ENCODE measurements at places on chromosomes 1 and 21.

DNA sequence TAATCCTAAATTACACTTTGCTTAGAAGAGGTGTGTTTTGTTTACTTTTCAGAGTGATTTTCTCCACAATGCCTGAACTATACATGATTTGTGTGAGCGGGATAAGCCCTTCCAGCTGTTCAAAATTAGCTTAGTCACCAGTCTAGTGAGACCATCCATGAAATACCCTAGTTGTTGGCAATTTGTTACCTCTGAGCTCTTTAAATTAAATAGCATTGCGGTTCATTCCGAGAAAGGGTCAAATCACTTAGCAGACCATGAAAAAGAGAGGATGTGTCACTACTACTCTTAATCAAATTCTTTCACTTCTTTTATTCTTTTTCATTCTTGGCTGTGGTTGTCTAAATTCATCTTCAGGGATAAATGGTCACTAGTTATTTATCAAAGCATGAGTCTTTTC, 11.9 kb upstream of the VAV3 start:
- DNase-seq, result no peak

DNA sequence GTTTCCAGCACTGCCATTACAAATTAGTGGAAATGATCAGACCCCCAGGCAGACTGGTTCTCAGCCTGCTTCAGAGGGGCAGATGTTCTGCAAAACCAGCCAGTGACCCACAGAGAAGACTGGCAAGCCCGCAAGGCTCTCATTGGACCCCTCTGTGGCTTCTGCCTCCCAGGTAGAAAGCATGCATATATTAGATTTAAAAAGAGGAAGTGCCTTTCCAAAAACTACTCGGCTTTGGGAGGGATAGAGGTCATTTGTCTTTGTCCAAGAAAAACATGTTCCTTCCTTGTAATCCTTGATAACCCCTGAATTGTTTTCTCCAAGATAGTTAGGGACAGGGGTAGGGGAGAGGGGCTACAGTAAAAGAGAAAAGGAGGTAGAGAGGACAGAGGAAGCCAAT, 11.8 kb downstream of the HIVEP3 start:
- no peak for DNase-seq

DNA sequence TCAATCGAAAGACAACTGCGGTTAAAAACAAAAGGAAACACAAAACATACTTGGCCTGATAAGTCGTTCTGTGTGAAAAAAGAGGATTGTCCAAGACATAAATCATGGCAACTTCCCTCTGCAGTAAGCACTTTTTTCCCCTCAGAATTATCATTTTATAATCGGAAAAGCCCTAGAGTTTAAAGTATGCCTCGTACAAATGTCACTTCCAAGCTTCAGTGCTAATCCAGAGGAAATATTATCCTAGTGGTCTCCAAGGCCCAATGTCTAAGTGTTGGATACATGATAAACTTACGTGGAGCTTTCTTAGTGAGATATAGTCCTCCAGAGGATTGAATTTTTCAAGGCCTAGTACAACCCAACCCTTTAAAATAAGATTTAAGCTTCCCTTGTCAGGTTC, 11.2 kb upstream of the NTMT2 start:
- DNase-seq, result no peak

GRCh38 chr1:1940123-1940425, 21.0 kb upstream of the TMEM52 start:
- no peak for DNase-seq

GRCh38 chr1:240210026-240210425, 118.3 kb downstream of the FMN2 start:
- no peak for DNase-seq

- no peak for DNase-seq
Measured at GRCh38 chr1:36161641-36162531, 5.9 kb downstream of the MAP7D1 start.

DNA sequence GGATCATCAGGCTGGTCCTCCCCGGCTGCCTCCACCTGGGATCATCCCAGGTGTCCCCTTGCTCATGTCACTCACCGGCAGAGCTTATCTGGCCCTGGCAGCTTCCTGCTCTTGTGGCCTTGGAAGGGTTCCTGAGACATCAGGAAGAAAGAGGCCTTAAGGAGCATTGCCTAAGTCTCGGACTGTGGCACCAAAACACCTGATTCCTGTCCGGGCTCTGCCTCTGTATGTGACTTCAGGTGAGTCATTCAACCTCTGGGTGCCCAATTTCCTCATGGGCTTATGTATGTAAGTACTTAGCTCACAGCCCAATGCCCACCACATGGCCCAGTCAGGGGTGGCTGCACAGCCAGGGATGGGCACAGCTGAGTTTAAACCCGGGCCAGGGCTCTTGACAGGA, 255.9 kb upstream of the VAMP3 start:
- DNase-seq, result no peak

GRCh38 chr1:110155878-110156522, 5.7 kb downstream of the SLC6A17 start:
- no peak for DNase-seq

GRCh38 chr1:101745551-101746270, 251.0 kb downstream of the OLFM3 start:
- no peak for DNase-seq

GRCh38 chr1:159247266-159247665, 42.6 kb downstream of the ACKR1 start:
- DNase-seq, result no peak

GRCh38 chr1:39128959-39129358, 75.5 kb upstream of the MACF1 start:
- no peak for DNase-seq

- no peak for DNase-seq
Measured at GRCh38 chr1:211647711-211648121, 27.7 kb downstream of the NEK2 start.

DNA sequence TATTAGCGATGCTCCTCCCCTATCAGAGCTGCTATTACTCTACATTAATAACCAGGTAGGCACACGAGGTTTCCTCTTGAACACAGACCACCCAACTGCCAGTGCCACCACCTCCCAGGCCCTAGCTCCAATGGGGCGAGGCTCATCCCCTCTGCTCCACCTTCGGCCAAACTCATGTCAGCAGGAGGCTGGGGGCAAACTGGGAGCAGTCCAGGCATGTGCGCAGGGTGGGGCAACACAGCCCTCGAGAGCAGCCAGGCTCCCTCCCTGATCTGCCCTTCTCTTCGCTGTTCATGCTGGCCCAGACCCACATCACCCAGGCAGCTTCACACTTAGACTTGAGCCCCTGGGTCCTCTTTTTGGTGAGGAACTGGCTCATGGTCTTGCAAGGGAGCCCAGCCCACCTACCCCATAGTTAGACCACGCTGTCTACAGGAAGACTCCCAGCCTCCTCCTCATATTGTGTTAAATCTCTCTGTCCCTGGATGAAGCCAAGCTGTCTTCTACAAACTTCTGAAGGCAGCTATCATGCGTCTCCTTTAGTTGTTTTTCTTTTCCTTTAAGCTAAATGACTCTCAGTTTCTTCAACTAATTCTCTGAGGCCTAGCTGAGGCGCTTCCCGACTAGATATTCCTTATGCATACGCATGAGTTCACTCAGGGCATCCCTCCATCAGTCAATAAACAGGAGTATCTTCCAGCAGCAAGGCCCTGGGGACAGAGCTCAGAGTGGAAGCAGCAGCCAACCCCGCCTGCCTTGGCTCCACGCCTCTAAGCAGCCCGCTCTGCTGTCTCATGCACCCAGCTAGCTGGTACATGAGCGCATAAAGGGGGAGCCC, 12.0 kb downstream of the TMEM9 start:
- DNase-seq, result no peak

- no peak for DNase-seq
Measured at GRCh38 chr1:160104486-160104885, 6.1 kb upstream of the IGSF8 start.

GRCh38 chr1:44423591-44424537, 18.8 kb downstream of the RNF220 start:
- peak; percentile 78 for DNase-seq

GRCh38 chr1:28751315-28752060, 14.7 kb downstream of the YTHDF2 start:
- no peak for DNase-seq

GRCh38 chr1:156747742-156748669, 3.5 kb downstream of the HDGF start:
- no peak for DNase-seq

GRCh38 chr1:50522691-50523342, 99.6 kb upstream of the DMRTA2 start:
- no peak for DNase-seq

DNA sequence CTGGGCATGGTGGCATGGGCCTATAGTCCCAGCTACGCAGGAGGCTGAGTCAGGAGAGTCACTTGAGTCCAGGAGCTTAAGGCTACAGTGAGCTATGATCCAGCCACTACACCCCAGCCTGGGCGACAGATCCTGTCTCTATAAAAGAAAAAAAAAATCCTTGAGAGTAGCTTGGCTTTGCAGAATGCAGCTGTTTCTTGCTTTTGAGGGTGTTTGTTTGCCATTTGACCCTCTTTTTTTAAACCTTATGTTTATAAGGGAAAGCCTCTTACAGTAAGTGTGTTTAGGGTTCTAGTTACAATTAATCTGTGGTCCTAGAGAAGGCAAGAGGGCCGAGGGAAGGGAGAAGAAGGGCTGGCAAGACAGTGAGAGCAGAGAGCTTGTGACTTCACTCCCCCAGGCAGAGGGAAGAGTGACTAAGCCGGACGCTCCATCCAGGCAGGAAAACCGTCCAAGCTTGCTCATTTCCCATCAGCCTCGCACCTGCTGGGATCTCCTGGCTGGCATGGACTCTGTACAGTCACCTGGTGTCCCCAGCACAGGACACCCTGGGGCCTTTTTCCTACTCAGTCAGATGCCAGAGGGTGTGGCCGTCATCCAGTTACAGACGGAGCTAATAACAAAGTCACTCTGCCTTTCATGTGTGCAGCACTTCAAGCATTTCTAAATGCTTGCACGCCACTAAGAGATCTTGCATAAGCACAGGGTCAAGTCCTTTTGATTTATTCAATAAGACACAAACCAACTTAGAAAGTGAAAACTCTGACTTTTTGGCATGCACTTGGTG, 55.5 kb upstream of the PSEN2 start:
- DNase-seq, result no peak

DNA sequence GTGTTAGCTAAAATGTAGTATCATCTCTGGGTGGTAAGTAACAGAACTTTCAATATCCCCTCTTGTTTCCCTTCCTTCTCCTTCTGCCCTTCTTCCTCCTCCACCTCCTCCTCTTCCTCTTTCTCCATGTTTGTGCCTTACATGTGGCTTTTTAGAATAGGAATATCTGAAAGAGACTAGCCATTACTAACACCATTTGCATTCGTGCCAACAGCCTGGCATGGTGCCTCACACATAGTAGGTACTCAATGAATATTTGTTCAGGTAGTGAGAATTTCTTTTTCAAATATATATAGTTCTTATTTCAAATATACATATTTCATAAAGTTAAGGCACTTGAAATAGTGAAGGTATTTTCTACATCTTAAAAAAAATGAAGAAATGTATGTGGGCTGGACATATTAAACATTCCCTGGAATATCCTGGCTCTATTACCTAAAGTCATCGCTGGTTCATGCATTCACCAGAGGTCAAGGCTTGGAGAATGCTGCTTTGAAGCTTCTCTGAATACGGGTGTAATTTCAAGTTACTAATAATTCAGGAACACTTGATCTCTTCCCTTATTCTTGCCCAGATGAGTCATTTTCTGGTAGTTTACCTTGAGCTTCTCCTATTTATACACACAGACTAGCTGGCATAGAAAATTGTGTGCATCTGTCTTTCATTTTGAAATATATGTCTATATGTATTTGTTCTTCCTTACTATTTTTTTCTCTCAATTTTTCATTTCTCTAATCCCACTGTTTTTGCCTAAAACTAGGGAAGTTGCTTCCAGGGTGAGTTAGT, 319.4 kb downstream of the TGFB2 start:
- no peak for DNase-seq

- no peak for DNase-seq
Measured at GRCh38 chr1:245765230-245766000, 610.6 kb downstream of the KIF26B start.

DNA sequence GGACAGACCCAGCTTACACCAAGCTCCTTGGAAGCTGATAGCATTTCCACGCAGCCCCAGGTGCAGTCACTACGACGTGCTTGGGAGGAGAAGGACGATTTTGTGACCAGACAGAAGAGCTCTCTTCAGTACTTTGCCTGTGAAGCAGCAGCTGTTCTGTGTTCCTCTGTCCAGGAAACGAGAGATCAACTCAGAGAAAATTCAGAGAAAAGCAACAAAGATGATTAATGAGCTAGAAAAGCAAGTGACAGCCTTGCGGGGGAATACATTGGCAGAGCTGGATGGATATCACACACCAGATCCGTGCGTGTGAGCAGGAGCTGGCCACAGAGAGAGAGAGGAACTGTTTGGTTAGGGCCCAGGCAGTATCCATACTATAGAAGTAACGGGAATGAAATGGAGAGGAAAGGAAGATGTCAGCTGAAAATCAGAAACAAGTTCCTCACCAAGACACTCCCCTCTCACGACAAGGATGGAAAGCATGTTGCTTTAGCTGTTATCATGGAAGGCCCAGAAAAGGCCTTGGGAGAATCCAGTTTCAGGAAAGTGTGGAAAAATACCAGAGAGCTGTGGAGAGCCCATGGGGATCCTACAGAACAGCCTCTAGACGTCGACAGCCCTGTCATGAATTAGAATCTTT, 106.2 kb downstream of the TOMM20 start:
- no peak for DNase-seq

DNA sequence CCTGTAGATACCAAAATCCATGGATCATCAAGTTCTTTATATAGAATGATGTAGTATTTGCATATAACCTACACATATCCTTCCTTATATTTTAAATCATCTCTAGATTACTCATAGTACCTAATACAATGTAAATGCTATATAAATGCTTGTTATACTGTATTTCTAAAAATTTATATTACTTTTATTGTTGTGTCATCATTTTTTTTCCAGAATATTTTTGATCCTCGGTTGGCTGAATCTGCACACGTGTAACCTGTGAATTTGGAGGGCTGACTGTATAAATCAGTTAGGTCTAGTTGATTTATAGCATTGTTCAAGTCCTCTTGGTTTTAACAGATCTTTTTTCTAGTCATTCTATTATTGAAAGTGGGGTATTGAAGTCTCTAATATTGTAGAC, 23.3 kb downstream of the OBSCN start:
- no peak for DNase-seq

- no peak for DNase-seq
Measured at GRCh38 chr1:25074351-25075227, 144.5 kb upstream of the RUNX3 start.

DNA sequence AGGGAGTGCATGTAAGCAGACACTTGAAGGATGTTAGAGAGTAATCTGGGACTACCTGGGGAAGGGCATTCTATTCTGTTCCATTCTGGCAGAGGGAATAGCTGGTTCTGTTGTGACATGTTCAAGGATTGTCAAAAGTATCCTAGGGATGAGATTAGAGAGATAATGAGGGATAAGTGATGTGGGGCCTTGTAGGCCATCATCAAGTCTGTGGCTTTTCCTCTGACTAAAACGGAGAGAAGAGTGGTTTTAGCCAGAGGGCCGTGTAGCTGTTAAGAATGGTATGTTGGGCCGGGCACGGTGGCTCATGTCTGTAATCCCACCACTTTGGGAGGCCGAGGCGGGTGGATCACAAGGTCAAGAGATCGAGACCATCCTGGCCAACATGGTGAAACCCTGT, 23.6 kb downstream of the TGFB2 start:
- no peak for DNase-seq

DNA sequence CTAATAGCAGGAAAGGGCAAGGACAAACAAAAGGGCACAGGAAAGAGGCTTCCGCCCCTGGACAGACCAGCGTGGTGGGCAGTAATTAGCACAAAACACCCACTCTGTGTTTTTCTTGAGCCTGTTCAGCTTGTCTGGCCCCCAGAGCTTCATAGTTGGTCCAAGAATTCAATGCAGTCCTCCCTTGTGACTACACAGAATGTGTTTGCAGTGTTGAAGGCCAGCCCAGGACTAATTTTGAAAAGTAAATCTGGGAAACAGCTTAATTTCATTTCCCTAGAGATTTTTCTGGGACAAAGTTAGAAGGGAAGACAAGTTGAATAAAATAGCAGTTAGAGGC, 49.2 kb upstream of the LMO4 start:
- DNase-seq, result no peak

All from NCI-H526 treated with DMSO at 0.1 percent for 48 hours (cell line).